Activated naive CD8-positive, alpha-beta T cell treated with anti-CD3 and anti-CD28 coated beads, Interleukin-2, amount 10 ng/mL, durations not matched to agents 7 days and 5 days (primary cell): ENCODE measurements at places on chromosomes 5 and 9. TPM values are rescaled to one million over a fixed set of nuclear protein-coding genes. Genes with fewer than 3 reads are reported as not detected.

The GPX3 gene
- not detected for total RNA-seq

The HAVCR2 gene
- total RNA-seq, result 76.9 TPM

The MYMK gene
- total RNA-seq, result not detected

The PPP3R2 gene
- total RNA-seq, result not detected

The ELOVL7 gene
- 0.97 TPM for total RNA-seq

The IL3 gene
- not detected for total RNA-seq

The SAXO1 gene
- 0.42 TPM for total RNA-seq

The MED10 gene
- 50.5 TPM for total RNA-seq

The GPRIN1 gene
- total RNA-seq, result 1.6 TPM

The PCDHGC4 gene
- not detected for total RNA-seq

GRCh38 chr5:95102080-95102479 is 182.8 kb downstream of the MCTP1 start:
- H3K4me1 ChIP-seq, result no peaks in the 10 kb centered on the region
- no peak overlapping the region for H3K4me3 ChIP-seq
- DNase-seq, result no peak
- H3K27ac ChIP-seq, result no peak overlapping the region

GRCh38 chr5:154197801-154198491 is 7.4 kb downstream of the GALNT10 start:
- DNase-seq, result peak; percentile 63
- H3K4me3 ChIP-seq, result peak overlapping the region; percentile 67
- H3K27me3 ChIP-seq, result no peaks in the 10 kb centered on the region

GRCh38 chr5:87147441-87147840 is 120.2 kb upstream of the RASA1 start:
- H3K27ac ChIP-seq, result no peak overlapping the region
- peaks cover 3% of the 10 kb centered on the region for H3K36me3 ChIP-seq
- H3K27me3 ChIP-seq, result no peaks in the 10 kb centered on the region
- no peak overlapping the region for H3K4me3 ChIP-seq

- H3K27me3 ChIP-seq, result no peaks in the 10 kb centered on the region
- H3K27ac ChIP-seq, result no peak overlapping the region
- DNase-seq, result no peak
- H3K4me3 ChIP-seq, result no peak overlapping the region
These were observed 53.9 kb upstream of the ZNF354A start for GRCh38 chr5:178784391-178784790.

- H3K27me3 ChIP-seq, result peaks cover 11% of the 10 kb centered on the region
- no peak for DNase-seq
- no peak overlapping the region for H3K27ac ChIP-seq
- peaks cover 1% of the 10 kb centered on the region for H3K36me3 ChIP-seq
- H3K4me1 ChIP-seq, result peaks cover 19% of the 10 kb centered on the region
These were observed 197.7 kb upstream of the CDKN2B start for GRCh38 chr9:22206833-22207232.

- H3K27me3 ChIP-seq, result peaks cover 16% of the 10 kb centered on the region
- no peak overlapping the region for H3K4me3 ChIP-seq
- peaks cover 6% of the 10 kb centered on the region for H3K4me1 ChIP-seq
- H3K36me3 ChIP-seq, result no peaks in the 10 kb centered on the region
- H3K27ac ChIP-seq, result no peak overlapping the region
- no peak for DNase-seq
These were observed 140.1 kb upstream of the MOCS2 start for GRCh38 chr5:53249529-53250200.

DNA sequence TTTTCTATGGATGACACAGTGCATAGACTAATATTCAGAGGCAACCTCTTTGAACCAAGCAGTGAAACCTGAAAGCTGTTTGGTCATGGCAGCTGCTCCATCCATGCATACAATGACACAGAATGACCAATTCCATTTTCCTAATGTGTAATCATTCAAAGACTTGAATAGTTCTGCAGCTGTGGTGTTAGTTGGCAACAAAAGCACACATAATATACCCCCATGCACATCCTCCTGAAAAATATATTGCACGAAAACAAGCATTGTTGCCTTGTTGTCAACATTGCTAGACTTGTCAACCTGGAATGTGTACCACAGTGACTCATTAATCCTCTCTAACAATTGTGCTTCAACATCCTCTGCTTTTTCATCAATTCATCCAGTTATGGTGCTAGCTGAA is 71.0 kb upstream of the SEMA6A start:
- no peaks in the 10 kb centered on the region for H3K36me3 ChIP-seq
- no peak overlapping the region for H3K27ac ChIP-seq
- no peak overlapping the region for H3K4me3 ChIP-seq
- peaks cover 2% of the 10 kb centered on the region for H3K27me3 ChIP-seq
- no peaks in the 10 kb centered on the region for H3K4me1 ChIP-seq
- no peak for DNase-seq

- DNase-seq, result no peak
- H3K27ac ChIP-seq, result no peak overlapping the region
- no peaks in the 10 kb centered on the region for H3K4me1 ChIP-seq
- no peak overlapping the region for H3K4me3 ChIP-seq
- H3K27me3 ChIP-seq, result no peaks in the 10 kb centered on the region
- H3K36me3 ChIP-seq, result no peaks in the 10 kb centered on the region
These were observed 46.8 kb downstream of the CYLC2 start for GRCh38 chr9:103041961-103042360.

DNA sequence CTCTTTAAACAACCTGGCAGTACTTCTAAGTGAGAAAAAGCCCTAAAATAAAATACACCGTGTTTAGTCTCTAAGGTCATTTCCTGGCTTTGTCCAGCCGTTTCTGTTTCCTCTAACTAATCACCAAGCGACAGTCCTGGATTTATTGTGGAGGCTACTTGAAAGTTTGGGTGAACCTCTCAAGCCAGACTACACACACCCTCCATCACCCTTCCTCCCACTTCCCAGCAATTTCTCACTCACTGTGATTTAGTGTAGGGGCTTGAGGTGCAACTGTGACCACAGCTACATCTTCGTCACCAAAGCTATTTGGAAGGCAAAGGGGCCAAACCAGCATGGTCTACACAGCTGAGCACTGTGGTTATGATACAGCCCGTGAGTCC is 240.0 kb upstream of the SLC24A2 start:
- peaks cover 9% of the 10 kb centered on the region for H3K4me1 ChIP-seq
- no peak overlapping the region for H3K27ac ChIP-seq
- H3K4me3 ChIP-seq, result no peak overlapping the region

GRCh38 chr5:172129256-172129910 is 58.6 kb downstream of the STK10 start:
- no peaks in the 10 kb centered on the region for H3K27me3 ChIP-seq
- peak overlapping the region; percentile 42 for H3K27ac ChIP-seq
- H3K4me3 ChIP-seq, result no peak overlapping the region
- H3K36me3 ChIP-seq, result peaks cover 62% of the 10 kb centered on the region

GRCh38 chr9:82132024-82132423 is 143.5 kb downstream of the SPATA31D1 start:
- H3K4me3 ChIP-seq, result no peak overlapping the region
- H3K27ac ChIP-seq, result no peak overlapping the region
- no peaks in the 10 kb centered on the region for H3K36me3 ChIP-seq
- H3K4me1 ChIP-seq, result no peaks in the 10 kb centered on the region
- H3K27me3 ChIP-seq, result no peaks in the 10 kb centered on the region
- DNase-seq, result no peak

GRCh38 chr5:158857371-158857770 is 242.3 kb downstream of the EBF1 start:
- H3K27me3 ChIP-seq, result no peaks in the 10 kb centered on the region
- no peak overlapping the region for H3K27ac ChIP-seq
- no peaks in the 10 kb centered on the region for H3K36me3 ChIP-seq
- DNase-seq, result no peak

DNA sequence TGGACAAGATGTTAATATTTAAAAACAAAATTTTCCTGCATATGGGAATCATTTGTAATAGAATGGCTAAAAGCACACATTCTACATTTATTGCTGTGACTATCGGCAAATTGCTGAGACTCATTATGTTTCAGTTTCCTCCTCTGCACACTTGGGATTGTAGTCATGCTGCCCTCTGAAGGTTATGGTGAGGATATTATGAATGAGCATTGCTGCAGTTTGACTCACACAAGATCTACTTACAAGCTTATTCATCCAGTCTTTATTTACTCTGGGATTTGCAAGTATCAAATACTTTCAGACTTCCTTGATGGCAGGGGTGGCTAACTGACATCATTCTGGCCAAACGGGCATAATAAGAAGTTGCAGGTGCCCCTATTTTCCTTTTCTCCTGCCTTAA is 9.5 kb upstream of the NFIL3 start:
- H3K4me3 ChIP-seq, result no peak overlapping the region
- H3K36me3 ChIP-seq, result no peaks in the 10 kb centered on the region
- H3K27ac ChIP-seq, result no peak overlapping the region
- peaks cover 32% of the 10 kb centered on the region for H3K27me3 ChIP-seq

GRCh38 chr5:35830587-35830986 is 26.1 kb upstream of the IL7R start:
- peak overlapping the region; percentile 23 for H3K4me3 ChIP-seq
- peaks cover 2% of the 10 kb centered on the region for H3K36me3 ChIP-seq
- H3K27ac ChIP-seq, result peak overlapping the region; percentile 63
- H3K4me1 ChIP-seq, result peaks cover 63% of the 10 kb centered on the region
- H3K27me3 ChIP-seq, result no peaks in the 10 kb centered on the region
- no peak for DNase-seq

DNA sequence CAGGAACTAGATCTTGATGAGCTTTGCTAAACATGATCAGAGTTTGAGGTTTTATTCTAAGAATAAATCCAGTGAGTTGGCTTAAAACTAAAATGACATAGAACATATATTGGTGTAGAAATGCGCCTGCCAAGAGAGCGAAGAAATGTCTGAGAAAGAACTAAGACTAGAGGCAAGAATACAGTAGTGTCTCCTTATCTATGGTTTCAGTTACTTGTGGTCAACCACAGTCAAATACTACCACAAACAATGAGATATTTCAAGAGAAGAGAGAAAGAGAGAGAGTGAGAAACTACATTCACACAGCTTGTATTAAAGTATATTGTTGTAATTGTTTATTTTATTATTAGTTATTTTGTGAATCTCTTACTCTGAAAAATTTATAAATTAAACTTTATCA is 254.4 kb upstream of the CDH10 start:
- DNase-seq, result no peak
- H3K27ac ChIP-seq, result no peak overlapping the region
- no peaks in the 10 kb centered on the region for H3K36me3 ChIP-seq
- H3K27me3 ChIP-seq, result no peaks in the 10 kb centered on the region

DNA sequence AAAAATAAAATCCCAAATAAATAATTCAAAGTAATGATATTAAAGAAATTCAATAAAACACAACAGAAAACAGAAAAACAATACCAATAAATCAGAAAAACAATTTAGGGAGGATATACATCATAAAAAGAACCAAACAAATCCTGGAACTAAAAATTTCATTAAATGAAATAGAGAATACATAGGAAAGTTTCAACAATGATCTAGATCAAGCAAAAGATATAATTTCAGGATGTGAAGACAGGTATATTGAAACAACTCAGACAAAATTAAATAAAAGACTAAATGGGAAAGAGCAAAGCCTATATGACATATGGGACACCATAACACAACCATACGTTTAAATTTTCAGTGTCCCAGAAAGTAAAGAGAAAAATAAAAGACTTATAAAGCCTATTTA is 85.1 kb upstream of the GHR start:
- H3K36me3 ChIP-seq, result no peaks in the 10 kb centered on the region
- H3K27me3 ChIP-seq, result no peaks in the 10 kb centered on the region
- DNase-seq, result no peak
- no peak overlapping the region for H3K4me3 ChIP-seq
- H3K27ac ChIP-seq, result no peak overlapping the region

DNA sequence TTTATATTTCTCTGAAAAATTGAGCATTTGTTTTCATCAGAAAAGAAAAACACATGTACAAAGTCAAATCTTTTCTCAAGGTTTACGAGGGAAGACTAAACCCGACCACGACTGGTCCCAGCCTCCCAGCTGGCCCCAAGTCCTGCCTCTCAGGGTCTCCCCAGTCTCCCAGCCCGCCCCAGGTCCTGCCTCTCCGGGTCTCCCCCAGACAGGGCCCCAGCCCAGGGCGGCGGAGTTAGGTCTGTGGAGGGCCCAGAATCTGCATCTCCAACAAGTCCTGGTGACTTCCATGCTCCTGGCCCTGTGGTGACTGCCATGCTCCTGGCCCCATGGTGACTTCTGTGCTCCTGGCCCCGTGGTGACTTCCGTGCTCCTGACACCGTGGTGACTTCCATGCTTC is 359.9 kb downstream of the IRX2 start:
- H3K4me1 ChIP-seq, result no peaks in the 10 kb centered on the region
- H3K27me3 ChIP-seq, result no peaks in the 10 kb centered on the region
- no peak overlapping the region for H3K27ac ChIP-seq
- H3K36me3 ChIP-seq, result no peaks in the 10 kb centered on the region
- H3K4me3 ChIP-seq, result no peak overlapping the region

DNA sequence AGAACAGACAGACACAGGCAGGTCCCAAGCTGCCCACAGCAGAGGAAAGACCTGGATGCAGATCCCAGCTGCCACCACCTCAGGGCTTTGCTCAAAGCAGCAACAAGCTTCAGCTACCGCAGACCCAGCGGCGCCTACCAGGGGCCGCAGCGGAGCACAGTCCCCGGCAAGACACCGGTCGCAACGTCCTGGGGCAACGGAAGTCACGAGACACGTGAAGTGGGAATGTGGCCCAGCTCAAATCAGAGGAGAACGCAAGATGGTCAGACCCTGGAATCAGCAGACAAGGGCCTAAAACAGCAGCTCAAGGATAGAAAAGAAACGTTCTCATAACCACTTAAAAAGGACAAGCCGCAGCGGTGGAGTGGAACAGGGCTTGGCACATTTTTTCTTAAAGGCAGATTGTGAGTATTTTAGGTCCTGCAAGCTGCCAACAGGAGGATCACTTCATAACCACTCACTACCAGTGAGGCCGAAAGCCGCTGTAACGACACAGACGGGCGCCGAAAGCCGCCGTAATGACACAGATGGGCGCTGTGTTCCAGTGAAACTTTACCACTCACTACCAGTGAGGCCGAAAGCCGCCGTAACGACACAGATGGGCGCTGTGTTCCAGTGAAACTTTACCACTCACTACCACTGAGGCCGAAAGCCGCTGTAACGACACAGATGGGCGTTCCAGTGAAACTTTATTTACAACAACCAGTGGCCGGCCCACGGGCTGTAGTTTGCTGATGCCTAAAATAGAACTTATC is 21.7 kb downstream of the SLC9A3 start:
- peaks cover 14% of the 10 kb centered on the region for H3K27me3 ChIP-seq
- H3K4me1 ChIP-seq, result no peaks in the 10 kb centered on the region
- no peak overlapping the region for H3K4me3 ChIP-seq
- no peak for DNase-seq
- H3K27ac ChIP-seq, result no peak overlapping the region
- H3K36me3 ChIP-seq, result no peaks in the 10 kb centered on the region

GRCh38 chr5:164336906-164337305 is 831.5 kb downstream of the MAT2B start:
- no peaks in the 10 kb centered on the region for H3K27me3 ChIP-seq
- H3K4me3 ChIP-seq, result no peak overlapping the region
- H3K4me1 ChIP-seq, result no peaks in the 10 kb centered on the region
- DNase-seq, result no peak

- no peak overlapping the region for H3K4me3 ChIP-seq
- no peaks in the 10 kb centered on the region for H3K27me3 ChIP-seq
- H3K36me3 ChIP-seq, result peaks cover 54% of the 10 kb centered on the region
- DNase-seq, result no peak
- H3K4me1 ChIP-seq, result peaks cover 31% of the 10 kb centered on the region
These were observed 133.1 kb downstream of the DOCK8 start for GRCh38 chr9:347667-348292.

GRCh38 chr5:87114631-87115030 is 153.1 kb upstream of the RASA1 start:
- H3K4me1 ChIP-seq, result peaks cover 18% of the 10 kb centered on the region
- H3K27ac ChIP-seq, result no peak overlapping the region
- H3K27me3 ChIP-seq, result no peaks in the 10 kb centered on the region
- no peak for DNase-seq
- no peak overlapping the region for H3K4me3 ChIP-seq
- H3K36me3 ChIP-seq, result peaks cover 5% of the 10 kb centered on the region
